Brain (organoid and tissue), 16 donors: ENCODE measurements at places on chromosomes 1 and 21.

GRCh38 chr1:67573311-67573872 lies 111.6 kb upstream of the GADD45A start:
- no peak for DNase-seq

DNA sequence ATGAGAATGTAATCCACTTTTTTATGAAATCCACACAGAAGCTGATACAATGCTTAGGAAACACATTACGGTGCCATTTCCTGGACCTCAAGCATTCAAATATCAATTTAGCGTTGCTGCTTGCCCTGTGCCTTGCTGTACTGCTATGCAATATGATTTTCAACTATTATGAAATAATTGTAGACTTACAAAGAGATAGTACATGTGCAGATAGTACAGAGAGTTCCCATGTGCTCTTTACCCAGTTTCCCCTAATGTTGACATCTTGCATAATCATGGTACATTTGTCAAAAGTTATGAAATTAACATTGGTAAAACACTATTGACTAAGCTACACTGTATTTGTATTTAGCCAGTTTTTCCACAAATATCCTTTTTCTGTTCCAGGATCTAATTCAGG lies 37.7 kb upstream of the PTBP2 start:
- DNase-seq: no peak

GRCh38 chr1:172390301-172390682 lies 30.2 kb upstream of the C1orf105 start:
- no peak for DNase-seq

- DNase-seq: no peak
Measured at GRCh38 chr1:26991310-26992116, 2.0 kb upstream of the TRNP1 start.

DNA sequence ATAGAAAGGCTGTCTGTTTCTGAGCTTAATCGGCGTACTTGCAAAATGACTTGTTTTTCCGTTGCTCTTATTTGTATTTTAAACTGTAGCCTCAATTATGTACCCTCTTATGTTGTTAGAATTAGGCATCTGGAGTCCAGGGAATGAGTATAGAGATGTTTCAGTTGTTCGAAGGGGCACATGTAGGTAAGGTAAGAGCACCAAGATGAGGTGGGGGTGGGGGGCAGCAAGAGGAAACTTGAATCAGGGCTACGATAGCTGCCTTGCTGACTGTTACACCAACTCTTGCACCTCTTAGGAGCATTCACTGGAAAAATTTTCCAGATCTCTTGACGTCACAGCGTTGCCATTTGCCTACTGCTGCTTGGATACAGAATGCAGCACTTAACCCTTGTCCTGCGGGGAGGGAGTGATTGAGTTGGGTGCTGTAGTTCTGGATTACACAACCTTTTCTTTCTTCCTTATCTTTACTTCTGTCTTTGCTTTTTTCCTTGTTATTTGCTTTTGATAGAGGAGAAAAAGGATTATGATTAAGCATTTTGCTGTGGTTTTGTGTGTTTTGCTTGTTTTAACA lies 3.2 kb downstream of the ATP1B1 start:
- DNase-seq: peak; percentile 90

- DNase-seq: no peak
Measured at GRCh38 chr21:15293240-15293639, 228.4 kb upstream of the NRIP1 start.
